Renal cortical epithelial cell (primary cell): ENCODE measurements at places on chromosomes 3 and 15.

DNA sequence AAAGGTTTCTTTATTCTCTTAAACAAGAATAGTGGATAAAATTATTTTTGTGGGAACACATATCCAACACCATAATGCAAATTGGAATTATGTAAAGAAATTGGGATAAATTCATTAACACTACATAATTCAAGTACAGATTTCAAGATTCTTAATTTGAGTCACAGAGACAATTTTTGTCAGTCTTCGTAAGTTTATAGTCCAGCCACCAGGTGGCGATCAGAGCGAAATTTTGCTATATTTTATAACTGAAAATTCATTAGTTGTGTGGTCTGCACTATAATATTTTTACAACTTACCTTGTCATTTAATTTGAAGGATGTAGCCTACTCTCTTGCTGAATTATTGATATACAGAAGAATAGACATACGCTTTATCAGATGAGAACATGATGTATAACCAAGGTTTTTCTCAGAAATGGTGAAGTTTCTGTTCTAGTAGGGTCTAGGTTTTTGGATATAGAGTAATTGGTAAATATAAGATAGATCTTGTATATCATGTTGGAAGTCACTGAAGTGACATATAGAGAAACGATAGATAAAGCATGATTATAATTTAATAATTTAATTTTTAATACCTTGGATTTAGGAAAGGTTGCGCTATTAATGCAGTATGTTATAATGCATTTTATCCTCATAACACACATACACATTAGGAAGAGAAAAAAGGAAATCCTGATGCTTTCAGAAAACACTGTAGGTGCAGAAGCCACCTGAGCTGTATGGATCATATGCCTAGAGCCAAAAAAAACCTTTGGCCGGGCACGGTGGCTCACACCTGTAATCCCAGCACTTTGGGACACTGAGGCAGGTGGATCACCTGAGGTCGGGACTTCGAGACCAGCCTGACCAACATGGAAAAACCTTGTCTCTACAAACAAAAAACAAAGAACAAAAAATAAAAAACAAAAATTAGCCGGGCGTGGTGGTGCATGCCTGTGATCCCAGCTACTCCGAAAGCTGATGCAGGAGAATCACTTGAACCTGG is 31.7 kb downstream of the PLSCR4 start:
- DNase-seq, result peak; percentile 15

DNA sequence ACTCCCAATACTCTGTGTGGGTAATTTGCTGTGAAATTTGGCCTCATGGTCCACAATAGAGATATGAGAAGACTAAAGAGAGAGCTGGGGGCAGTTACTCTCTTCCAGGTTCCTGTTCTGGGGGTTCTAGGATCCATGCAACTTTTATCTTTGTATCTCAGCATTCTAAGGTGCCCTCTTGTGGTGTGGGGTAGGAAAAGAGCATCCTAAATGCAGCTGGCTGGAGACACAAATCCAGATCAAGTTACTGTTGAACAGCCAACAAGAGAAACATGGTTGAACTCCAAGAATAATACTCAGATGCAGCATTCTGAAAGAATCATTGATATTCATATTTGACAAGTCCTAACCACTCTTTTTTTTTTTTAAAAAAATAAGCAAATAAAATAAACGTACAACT is 238.2 kb downstream of the GREM1 start:
- peak; percentile 48 for DNase-seq

- no peak for DNase-seq
Measured at GRCh38 chr3:42014921-42015533, 53.1 kb upstream of the ULK4 start.

DNA sequence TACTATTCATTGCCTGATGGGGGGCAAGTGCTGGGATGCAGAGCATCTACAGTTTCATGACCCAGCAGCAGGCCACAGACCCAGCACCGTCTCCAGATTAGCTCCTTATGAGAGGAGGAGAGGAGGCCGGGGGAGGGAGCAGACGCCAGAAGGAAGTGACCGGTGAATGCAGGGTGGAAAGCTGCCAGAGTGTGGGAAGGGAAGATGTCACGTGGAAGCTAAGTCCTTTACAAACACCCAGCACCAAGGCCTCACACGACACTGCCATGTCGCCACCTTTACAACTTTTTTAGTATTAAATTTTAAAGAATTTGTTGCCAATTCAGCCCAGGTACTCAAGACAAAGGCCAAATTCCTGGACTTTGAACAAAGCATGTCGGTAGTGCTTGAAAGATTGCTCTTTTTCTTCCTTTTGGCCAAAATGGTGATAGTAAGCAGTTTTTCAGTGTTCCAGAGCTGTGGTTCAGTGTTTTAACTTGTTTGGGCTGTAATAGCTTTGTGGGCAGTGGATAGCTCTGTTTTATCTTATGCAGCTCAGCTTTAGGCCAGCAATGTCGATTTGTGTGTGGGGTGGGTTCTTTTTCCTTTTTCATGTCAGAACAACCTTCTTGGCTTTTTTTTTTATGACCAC is 58.2 kb downstream of the ZBTB38 start:
- DNase-seq, result peak; percentile 47

GRCh38 chr3:160643994-160644393 is 33.0 kb upstream of the ARL14 start:
- DNase-seq, result no peak

DNA sequence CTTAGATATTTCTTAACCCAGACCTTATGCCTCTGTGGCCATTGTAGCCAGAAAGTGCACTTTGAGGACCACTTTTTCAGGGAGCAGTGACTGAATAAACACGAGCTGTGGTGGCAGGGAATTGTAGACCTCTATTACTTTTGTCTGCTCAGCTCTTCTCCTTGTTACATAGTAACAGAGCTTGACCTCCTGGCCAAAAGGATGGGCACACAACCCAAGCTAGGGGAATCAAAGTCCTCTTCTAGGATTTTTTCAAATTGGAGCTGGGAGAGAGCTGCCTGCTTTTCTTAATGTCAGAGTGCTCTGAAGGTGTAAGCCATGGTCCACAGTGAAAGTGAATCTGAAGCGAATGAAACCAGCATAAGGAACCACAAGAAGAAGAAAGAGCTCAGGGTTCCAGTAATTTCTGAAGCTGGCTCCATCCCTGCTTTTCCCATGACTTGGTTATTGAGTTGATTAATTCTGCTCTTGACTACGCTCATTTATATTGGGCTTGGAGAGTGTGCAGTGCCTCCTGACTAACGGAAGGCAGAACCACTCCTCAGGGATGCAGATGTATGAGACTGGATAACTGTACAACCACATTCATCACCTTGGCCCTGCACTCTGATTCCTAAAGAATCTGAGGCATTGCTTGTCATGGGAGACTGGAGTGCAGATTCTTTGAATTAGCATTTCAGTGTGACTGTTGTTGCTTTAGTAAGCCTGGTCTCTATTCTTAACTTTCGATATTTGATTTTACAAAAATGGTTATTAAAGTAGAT is 60.9 kb downstream of the TLNRD1 start:
- no peak for DNase-seq

- DNase-seq, result no peak
Measured at GRCh38 chr3:188789251-188789650, 382.5 kb upstream of the TPRG1 start.

DNA sequence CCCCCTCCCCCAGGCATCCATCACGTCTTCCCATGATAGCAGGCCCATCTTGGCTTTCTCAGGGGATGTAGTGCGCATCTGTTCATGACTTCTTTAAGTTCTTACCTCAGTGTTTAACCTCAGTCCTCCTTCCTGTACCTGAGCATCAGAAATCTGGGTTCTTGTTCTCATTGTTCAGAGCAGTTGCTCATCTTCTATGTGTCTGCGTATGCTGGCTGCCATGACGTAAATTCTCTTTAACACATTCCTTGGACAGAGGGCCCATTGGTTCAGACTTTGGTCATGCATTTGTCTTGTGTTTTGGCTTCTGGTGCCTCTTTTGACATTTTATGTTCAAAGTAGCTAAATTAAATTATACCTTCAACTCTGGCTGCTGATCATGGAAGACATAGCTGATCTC is 227.3 kb downstream of the CACNA2D3 start:
- no peak for DNase-seq

- peak; percentile 58 for DNase-seq
Measured at GRCh38 chr15:42273900-42274701, 868 bp upstream of the TMEM87A start.

GRCh38 chr3:184873141-184873540 is 61.2 kb downstream of the VPS8 start:
- DNase-seq, result peak; percentile 69

DNA sequence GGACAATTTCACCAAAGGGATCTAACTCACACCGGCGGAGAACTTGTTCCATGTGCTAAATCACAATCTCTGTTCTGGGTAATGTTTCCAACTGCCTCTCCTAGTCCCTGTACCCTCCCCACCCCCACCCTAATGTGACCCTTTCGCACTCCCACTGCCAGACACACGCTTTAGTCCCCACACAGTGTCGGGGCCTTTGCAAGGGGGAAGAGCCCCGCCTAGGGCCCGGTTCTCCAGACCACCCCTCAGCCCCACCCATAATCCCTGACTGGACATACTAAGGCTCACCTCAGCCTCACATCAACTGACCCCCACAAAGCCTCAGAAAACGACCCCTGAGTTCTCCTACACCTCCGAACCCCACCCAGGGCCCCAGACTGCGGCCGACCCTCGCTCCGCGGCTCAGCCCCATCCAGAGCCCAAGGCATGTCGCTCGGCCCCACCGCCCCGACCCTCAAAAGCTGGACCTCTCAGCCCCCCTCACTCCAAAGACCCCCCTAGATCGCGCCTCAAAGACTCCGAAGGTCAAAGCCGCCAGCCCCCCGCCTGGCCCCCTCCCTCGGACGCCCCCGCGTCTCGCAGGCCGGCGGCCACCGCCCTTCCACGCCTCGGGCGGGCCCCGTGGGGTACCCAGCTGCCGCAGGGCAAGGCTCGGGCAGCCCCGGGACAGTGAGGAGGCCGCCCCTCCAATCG is 72.0 kb upstream of the MAP4 start:
- DNase-seq, result no peak

DNA sequence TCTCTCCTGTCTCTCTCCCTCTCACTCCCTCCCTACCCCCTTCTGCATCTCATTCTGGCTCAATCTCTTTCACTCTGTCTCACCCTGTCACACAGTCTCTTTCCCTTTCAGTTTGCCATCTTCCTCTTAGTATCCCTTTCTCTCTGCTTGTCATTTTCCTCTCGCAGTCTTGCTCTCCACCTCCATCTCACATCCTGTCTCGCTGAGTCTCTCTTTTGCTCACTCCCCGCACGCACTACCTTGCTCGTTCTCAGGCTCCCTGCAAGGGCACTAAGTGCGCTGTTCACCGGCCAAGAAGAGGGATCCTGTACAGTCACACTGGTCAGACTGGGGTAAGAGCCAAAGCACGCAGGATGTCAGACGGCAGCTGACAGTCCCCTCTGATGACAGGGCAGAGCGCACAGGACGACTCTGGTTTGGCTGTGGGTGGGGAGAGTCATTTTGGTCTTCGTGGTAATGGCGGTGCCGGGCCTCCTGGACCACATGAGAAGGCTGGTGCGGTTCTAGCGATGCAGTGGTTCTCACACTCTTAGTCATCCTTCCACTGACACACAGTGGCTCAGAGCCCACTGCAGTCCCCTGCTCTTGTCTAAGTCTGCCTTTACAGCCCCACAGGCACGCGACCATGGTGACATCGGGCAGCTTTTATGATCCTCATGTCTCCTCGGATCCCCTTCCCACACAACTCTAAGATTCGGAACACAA is 356.8 kb downstream of the FOXP1 start:
- DNase-seq, result no peak
